Thymus (tissue), 14 donors: ENCODE measurements at places on chromosomes 13 and 19.
A peak's percentile ranks its signal among the peaks of the same experiment; 100 is the strongest.

DNA sequence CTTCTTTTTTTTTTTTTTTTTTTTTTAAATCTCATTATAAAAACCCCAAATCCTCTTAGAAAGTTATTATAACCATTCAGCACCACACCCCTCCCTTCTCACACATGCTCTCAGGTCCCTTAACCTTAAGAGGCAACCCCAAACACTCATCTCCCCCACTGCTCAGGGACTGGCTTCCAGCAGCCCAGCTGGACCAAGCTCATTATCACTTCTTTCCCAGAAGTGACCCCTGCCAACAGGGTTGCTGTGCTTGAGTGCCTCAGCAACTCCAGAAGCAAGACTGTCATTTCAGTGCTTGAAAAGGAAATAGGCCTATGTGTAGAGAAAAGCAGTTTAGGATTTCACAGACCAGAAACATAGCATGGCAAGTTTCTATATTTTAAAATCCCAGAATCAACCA, 84.3 kb downstream of the SLAIN1 start:
- DNase-seq: no peak

DNA sequence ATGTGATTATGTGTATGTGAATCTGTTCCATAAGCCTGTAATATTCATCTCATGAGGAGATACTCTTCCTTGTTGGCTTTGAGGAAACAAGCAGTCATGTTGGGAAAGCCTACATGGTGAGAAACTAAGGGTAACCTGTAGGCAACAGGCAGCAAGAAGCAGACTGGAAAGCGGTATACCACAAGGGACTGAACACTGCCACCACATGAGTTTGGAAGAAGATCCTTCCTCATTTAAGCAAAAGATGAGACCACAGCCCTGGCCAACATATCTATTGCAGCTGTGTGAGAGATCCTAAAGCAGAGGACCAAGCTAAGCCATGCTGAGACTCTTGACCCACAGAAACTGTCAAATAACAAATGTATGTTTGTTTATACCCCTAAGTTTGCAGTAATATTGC, 134.8 kb downstream of the B3GLCT start:
- no peak for DNase-seq

DNA sequence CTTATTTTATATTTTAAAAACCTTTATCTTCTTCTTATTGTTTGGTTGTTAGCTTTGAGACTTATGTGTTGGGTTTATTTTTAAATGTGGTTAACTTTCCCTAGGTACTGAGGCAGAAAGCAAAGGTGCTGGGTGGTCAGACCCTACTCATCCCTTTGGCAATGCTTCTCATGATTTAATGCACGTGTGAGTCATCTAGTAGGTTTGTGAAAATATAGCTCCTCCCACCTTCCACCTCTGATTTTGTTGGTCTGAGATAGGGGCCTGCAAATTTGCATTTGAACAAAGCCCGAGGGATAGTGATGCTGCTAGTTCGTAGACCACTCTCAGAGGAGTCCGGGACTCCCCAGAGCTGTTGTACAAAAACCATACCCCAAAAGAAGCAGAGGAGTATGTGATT, 771.3 kb upstream of the ARGLU1 start:
- no peak for DNase-seq

DNA sequence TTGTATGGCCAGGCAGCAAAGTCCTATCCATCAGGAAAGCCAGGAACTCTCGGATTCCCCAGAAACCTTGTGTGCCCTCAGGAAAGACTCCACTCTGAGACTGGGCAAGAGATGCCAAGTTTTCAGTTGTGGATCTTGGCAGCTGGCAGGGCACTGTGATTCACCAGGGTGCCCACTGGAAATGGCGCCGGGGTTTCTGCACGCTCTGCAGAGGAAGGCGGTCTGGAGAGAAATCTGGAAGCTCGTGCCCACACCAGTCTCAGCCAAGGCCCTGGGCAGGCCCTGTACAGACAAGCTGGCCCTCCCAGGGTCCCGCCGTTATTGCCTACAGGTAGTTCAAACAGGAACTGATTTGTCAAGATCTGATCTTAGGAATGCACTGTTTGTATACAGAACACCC, 4.9 kb downstream of the NAPA start:
- no peak for DNase-seq

DNA sequence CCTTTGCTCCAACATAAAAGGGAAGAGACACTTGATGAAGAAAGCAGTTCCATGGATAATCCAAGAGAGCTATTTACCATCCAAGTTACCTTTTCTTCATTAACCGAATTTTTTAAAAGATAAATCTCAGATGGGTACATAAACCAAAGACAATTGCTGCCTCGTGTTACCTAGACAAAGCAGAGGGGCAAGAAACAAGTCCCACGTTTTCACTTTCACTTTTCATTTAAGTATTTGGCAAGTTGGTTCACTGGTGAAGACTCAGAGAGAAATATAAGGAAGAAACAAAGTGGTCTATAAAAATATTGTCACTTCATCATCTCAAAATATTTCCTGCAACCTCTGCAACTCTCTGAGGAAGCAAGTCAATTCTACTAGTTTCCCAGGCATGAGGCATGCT, 446.1 kb downstream of the FGF14 start:
- DNase-seq: no peak

GRCh38 chr19:47022541-47023447, 3.2 kb downstream of the NPAS1 start:
- DNase-seq: no peak

GRCh38 chr19:43984687-43985000, 656 bp downstream of the ZNF155 start:
- no peak for DNase-seq

DNA sequence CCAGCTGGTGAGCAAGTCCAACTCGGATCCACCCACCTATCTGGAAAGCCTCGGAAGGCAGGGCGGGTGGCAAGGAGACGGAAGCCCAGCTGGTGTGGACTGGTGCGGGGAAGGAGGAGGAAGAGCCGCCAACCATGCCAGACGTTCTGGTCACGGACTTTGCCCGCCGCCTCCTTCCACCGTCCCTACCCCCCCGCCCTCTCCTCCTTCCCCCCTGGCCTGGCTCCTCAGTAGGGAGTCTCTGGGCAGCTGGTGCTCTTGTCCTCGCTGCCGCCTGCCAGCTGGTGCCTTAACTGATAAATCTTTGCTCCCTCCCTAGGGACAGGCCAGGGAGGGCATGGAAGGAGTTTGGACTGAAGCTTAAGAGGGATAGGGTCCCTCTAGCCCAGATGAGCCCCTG, 4.8 kb downstream of the SYNGR4 start:
- DNase-seq: no peak

DNA sequence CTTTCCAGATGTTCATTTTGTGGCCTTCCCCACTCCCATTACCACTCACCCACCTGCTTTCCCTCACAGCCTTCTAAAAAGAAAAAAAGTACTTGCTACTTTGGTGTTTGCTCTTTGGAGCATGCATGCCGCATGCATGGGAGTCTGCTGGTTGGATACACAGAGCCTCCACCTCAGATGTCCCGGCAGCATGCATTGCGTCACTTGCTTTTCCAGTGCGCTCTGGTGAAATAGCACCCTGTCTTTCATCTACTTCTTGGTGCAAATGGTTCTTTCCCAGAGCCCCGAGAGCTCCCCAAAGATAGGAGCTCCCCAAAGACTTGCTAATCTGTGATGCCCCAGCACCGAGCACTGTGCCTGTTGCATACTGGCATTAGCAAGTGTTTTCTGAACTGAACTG, 333.2 kb upstream of the ZNF507 start:
- DNase-seq: no peak

DNA sequence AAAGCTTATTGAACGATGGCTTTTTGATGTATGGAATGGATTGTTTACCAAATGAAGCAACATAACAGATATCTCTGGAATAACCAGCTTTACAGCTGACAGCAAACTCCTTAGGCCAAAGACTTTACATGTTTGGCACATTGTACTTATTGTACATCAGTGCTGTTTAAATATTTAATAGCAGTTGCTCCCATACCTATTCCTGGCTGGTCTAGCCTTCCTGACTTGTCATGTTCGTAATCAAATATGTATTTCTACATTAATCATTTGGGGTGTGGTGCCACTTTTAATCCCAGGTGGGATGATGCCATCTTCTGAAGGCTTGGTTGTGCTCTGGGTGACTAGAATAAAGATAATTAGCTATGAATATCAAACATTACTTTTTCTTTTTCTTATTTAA, 67.4 kb upstream of the FRY start:
- DNase-seq: no peak

DNA sequence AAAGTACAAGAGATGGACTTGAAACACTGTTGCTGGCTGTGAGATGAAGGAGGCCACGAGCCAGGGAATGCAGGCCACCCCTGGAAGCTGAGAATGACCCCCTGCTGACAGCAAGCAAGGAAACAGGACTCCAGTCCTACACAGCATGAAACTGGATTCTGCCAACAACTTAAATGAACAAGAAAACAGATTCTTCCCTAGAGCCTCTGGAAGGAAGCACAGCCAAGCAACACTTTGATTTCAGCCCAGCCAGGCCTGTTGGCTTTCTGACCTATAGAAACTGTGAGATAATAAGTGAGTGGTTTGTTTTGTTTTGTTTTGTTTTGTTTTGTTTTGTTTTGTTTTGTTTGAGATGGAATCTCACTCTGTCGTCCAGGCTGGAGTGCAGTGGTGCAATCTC, 105.3 kb upstream of the CACNA1A start:
- no peak for DNase-seq

- DNase-seq: no peak
Observed at GRCh38 chr13:29800687-29801086, 49.7 kb downstream of the UBL3 start.

- no peak for DNase-seq
Observed at GRCh38 chr13:33678906-33679657, 138.9 kb upstream of the RFC3 start.

DNA sequence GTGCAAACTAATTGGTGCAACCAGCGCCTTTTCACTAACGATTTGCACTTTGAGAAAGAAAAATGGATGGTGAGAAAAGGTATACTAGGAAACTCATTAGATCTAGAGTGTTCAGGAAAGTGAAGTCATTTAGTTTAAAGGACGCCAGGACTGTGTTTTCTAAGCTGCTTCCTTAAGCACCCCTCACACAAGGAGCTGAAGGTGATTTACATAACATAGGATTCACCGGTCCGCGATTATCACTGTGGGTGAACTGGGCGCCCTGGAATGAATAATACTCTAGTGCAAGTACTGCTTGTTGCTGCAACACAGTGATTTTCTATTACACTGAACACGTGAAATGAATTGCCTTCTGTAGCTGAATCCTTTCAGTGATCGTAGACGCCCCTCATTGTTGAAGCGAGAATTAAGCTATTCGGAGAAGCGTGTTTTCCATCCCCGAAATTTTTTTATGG, 2.6 kb upstream of the MAB21L1 start:
- DNase-seq: no peak

DNA sequence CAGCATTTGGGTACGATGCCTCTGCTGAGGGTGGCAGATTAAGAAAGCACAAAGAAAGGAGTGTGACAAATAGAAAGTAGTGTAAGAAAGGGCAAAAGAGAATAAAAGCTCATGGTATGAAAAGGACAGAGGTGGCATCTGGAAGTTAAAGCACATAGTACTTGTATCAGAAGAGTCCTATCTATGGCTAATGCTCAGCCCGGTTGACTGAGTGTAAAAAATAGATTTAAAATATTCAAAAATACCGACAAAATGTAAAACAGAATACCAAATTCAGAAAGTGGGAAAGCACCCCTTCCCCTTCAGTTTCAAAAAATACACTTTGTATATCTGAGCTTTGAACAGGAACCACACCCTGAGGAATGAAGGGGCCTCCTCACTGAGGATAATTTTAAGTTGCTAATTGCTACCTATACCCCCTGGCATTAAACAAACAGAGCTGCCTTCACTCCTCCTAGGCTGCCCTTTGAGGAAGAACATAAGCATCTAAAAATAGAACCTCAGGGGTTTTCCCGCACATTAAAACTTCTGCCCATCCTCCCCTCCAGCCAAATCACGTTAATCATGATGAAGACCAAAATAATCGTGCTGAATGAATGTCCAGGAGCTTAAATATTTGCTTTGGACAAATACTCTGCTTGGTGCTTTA, 43.3 kb downstream of the DLEU7 start:
- DNase-seq: no peak

DNA sequence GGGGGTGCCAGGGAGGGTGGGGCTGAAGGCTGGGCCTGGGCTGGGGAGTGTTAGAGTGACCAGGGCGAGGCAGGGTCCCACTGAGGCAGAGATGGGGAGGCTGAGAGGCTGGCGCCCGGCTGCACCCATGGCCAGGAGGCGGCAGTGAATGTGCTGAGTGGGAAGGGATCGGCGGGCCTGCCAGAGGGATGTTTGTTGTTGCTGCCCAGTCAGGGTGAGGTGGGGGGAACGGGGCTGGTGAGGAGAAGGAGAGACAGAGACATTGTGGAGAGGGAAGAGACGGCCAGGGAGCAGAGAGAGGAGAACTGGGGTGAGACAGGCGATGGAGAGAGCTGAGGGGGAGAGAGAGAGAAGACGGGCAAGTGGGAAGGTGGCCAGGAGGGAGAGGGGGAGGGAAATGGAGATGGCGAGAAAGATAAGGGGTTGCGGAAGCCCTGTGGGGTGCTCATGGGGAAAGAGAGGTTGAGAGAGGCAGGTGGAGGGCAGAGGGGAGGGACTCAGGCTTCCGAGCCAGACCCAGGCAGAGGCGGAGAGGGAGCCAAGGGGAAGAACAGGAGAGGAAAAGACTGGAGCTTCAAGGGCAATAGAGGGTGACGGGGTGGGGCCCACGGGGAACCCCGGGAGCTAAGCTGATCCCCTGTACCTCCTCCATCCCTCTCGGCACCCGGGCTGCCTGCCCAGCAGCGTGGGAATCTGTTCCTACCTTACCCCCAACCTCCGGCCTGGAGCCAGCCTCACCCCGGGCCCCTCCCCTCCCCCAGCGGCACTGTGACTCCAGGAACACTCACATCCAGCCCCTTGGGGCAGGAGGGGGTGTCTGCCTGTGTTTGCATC, 690 bp upstream of the B3GNT8 start:
- peak; percentile 33 for DNase-seq

DNA sequence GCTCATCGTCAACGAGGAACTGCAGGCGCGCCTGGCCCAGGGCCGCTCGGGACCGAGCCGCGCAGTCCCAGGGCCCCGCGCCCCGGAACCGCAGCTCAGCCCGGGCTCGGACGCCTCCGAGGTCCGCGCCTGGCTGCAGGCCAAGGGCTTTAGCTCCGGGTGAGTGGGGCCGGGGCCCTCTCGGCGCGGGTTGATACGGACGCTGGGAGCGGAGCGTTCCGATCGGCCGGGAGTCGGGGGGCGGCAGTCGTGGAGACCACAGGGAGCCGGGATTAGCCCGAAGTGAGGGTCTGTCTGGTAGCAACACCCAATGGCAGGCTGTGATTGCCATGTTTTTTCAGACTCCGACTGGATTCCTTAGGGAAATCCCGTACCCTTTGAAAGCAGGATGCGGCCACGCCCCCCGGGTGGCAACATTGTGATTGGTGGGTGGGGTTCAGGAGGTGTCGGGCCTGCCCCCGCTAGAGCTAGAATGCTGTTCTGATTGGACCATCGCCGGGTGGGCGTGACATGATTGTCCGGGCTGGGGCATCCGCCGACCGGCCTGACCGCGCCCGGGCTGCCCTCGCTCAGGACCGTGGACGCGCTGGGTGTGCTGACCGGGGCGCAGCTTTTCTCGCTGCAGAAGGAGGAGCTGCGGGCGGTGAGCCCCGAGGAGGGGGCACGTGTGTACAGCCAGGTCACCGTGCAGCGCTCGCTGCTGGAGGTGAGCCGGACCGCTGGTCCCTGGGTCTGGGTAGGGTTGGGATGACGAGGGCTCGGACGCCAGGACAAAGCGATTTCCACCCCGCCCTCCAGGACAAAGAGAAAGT, 11.3 kb downstream of the EPS8L1 start:
- DNase-seq: peak; percentile 43

- no peak for DNase-seq
Observed at GRCh38 chr13:109418111-109418510, 368.3 kb downstream of the IRS2 start.

- DNase-seq: no peak
Observed at GRCh38 chr19:48444129-48444935, 1.5 kb upstream of the GRWD1 start.
